GM04504 (cell line): ENCODE measurements at places on chromosomes 7 and 10.

GRCh38 chr10:81871558-81871957, 3.4 kb upstream of the NRG3 start:
- DNase-seq, result no peak

- DNase-seq, result no peak
Observed at GRCh38 chr7:42945821-42946626, 13.8 kb downstream of the MRPL32 start.

- DNase-seq, result no peak
Observed at GRCh38 chr10:5500162-5500670, 846 bp upstream of the CALML5 start.

DNA sequence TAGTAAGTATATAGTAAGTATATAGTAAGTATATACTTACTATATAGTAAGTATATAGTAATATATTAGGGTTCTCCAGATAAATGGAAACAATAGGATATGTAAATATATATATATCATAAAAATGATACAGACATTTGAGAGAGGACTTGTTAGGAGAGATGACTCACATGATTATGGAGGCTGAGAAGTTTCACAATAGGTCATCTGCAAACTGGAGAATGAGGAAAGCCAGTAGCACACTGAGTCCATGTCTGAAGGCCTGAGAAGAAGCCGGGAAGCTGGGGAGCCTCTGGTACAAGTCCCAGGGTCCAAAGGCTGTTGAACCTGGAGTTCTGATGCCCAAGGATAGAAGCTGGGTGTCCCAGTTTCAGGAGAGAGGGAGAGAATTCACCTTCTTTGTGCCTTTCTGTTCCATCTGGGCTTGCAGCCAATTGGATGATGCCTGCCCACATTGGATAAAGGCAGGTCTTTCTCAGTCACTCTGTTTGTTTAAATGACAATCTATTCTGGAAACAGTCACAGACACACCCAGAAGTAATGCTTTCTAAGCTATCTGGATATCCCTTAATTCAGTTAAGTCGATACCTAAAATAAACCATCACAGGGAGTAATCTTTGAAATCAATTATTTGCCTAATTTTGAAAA, 205.5 kb upstream of the CDC14C start:
- DNase-seq, result no peak
